ENCODE measurements at places on chromosomes 5 and 9. TPM values are rescaled to one million over a fixed set of nuclear protein-coding genes. Genes with fewer than 3 reads are reported as not detected.

The PAEP gene
- total RNA-seq, result not detected

The AFAP1L1 gene
- total RNA-seq, result 1.6 TPM

The TYRP1 gene
- total RNA-seq, result not detected

The FGF10 gene
- total RNA-seq, result not detected
